ENCODE measurements at places on chromosomes 3 and 15. TPM values are rescaled to one million over a fixed set of nuclear protein-coding genes. Genes with fewer than 3 reads are reported as not detected.

The SHC4 gene
- total RNA-seq, result 8.8 TPM

GRCh38 chr3:188656196-188656982 is 502.4 kb downstream of the LPP start:
- no peak for DNase-seq

GRCh38 chr15:67115586-67115969 is 50.2 kb downstream of the SMAD3 start:
- no peak for DNase-seq

GRCh38 chr3:194283221-194284006 is 67.7 kb downstream of the CPN2 start:
- DNase-seq, result no peak

- DNase-seq, result no peak
Observed at GRCh38 chr3:186682812-186683211, 17.0 kb downstream of the HRG start.

DNA sequence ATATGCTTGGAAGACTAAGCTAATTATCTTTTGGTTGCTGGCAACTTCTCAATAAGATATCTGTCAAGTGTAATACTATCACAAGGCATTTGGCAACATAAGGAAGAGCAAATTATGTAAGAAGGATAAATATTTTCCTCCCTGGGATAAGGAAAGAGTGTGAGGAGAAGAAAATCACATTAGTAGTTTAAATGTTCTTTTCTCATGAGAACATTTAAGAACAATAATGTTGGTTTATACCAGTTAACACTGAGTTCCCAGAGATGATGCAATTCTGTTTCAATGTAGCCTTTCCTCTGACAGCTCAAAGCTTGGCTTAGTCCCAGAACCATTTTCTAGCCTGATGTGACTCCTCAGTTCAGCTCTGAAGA is 66.1 kb upstream of the NPHP3 start:
- DNase-seq, result peak; percentile 75

DNA sequence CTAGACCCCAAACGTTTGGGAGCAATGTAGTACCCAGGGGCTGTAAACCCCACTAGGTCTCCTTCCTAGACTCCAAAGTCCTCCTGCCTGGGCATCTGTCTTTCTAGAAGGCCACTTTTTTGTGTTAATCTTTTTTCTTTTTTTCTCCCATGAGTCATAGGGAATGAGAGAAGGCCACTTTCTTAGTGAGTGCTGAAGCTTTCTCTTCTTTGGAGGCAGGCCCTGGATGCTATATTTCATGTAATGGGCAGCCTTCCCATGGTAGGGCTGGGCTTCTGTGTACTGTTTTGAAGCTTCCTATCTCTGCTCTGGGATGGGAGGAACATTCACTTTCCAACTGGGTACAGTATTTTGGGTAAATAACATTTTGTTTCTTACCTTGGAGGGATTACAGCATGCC is 15.2 kb upstream of the RTP2 start:
- DNase-seq, result no peak

GRCh38 chr3:125634336-125634950 is 39.1 kb upstream of the OSBPL11 start:
- DNase-seq, result no peak

The GOLGA8H gene
- total RNA-seq, result 1.4 TPM

DNA sequence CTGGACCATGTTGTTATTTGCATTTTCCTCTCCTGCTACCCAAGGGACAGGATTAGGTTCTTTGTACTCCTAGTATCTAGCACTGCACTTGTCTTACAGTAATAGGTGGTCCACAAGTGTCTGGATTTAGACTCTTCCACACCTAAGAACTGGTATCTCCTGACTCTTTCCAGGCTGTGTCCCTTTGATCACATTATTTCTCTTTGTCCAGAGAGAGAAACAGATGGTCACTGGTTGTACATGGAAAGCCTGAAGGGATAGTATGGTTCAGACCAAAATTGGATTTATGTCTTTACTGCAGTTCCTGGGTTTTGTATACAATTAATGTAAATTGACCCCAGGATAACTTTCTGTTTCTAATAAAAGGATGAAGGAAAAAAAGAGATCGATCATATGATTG is 64.0 kb downstream of the PDE8A start:
- DNase-seq, result no peak

DNA sequence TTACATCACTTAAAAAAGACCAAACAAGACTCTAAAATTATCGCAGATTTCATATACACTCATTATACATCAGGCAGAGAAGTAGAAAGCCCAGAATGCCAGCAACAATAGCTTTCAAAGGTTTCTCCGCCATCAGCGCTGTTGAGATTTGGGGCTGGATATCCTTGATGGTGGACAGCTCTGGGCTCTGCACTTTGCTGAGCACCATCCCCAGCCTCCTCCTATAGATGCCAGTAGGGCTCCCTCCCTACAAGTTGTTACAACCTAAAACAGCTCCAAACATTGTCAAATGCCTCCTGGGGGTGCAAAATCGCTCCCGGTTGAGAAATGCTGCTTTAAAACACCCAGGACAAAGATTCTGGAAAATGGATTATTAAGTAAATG is 73.5 kb downstream of the ATP10A start:
- no peak for DNase-seq

GRCh38 chr15:85302271-85302670 is 78.1 kb upstream of the AKAP13 start:
- DNase-seq, result no peak

GRCh38 chr3:4889896-4890295 is 89.3 kb upstream of the BHLHE40 start:
- DNase-seq, result no peak

DNA sequence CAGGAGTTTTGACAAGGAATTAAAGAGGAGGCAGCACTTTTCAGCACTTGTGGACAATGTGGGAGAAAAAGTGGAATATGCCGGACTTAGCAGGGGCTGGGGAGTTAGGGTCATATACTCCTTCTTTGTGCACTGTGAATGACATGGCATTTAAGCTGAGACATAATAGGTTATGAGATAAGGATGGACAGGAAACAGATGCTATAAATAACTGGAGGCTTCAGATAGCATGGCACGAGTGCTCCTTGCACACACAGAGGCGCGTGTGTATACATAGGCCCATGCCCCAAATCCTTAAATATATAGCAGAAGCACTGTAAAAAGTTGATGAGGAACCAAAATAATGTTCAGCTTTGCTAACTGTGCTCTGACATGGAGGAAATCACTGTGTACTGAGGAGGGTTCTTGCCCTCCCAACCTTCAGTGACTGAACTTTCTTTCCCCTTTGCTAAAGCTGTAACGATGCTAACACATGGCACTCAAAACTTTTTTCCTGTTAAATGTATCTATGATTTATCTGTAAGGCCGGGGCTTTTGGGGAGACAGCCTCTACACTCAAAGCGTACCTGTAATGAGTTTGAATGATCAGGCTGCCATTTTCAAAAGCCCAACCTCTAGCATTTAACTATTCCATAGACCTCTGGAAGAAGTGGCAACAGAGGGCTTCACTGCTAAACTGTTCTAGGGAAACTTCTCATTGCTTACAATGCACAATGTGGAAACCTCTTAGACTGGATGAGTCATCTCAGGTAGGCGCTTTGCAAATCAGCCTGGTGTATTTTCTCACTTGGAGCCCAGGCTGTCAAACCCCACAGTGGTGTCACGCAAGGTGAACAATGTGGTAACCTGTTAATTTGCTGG is 784.6 kb downstream of the NR2F2 start:
- no peak for DNase-seq

GRCh38 chr3:73473898-73474416 is 150.8 kb downstream of the PDZRN3 start:
- DNase-seq, result no peak

DNA sequence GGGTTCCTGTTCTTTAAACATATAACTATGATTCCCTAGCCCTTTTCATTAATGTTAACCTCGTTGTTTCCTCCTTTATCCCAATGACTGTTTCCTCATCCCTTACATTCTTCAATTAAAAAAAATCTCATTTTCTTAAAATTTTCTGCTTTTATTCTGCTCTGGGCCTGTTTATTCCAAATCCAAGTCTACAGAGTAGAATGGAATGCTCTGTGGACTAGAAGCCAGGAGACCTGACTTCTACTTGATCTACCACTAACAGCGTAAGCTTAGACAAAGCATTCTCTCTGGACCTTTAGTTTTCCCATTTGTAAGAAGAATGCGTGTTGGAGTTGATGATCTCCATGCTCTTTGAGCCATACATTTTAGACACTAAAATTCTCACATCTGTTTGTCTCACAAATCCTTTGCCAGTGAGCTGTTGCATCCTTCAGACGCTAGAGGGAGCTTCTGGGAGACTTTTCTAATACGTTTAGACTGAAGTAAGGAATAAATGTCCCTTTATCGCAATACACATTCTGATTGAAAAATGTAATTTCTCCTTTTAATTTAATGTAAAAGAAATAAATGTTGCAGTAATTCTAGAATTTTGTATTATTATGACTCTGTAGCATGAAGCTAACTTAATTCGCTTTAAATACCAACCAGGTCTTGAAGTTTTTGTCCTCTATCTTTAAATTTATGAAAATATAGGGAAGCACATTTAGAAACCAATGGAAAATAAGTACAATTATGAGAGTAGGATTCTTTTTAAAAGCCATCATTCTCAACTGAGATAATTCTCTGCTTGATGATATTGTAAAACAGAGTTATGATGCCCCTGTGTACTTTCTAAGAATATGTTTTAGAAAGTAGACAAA is 21.7 kb upstream of the GMNC start:
- peak; percentile 26 for DNase-seq

- DNase-seq, result no peak
Observed at GRCh38 chr15:83982748-83983147, 252.8 kb upstream of the GOLGA6L4 start.

The ZNF860 gene
- 9.6 TPM for total RNA-seq

DNA sequence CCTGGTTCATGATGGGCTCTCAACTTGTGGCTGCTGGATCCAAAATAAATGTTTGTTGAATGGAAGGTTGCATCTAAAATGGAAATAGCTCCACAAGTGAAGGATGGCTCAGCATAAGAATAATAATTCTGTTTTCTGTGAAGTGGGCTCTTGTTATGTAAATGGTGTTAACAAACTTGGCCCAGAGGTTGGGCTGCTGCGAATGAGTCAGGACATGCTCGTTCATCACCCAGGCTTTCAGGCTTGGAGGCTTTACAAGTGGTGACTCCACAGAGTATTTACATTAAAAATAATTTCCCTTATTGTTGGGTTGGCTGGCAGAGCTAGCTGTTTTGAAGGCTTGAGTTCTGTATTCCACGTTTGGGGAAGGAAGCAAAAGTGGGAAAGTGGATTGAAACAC is 60.5 kb downstream of the ITGB5 start:
- DNase-seq, result no peak

DNA sequence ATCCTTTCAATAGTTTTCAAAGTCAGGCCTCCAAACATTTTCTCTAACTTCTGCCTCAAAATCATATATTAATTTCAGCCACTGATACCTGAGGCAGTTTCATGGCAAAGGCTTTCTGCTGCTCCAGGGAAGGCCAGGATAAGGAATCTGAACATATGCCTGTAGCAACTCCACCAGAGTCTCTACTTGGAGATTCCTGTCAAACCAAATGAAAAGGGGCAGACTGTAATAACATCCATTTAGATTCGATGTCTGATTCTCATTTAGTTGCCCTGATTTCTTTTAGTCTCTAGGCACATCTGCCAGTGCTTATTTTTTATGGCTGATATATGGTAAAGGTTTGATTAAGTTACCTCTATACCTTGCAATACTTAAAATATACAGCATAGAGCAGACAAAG is 109.6 kb upstream of the ZNF385D start:
- no peak for DNase-seq

DNA sequence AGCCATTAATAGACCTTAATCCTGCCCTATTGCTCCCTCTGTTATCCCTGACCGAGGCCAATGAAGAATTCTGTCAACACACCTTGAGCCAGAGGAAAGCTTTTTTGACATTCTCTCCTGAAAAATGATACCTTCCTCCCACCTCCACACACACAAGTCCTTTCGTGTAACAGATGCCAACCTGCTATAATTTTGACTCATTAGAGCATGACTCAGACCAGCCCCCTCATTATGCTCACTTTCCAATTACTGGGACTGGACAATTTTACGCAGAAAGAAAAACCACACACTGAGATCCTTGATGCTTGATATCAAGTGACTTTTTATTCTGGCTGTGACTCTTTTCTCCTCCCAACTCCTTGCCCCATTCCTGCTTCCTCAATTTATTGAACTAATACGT is 50.9 kb downstream of the LSAMP start:
- no peak for DNase-seq

DNA sequence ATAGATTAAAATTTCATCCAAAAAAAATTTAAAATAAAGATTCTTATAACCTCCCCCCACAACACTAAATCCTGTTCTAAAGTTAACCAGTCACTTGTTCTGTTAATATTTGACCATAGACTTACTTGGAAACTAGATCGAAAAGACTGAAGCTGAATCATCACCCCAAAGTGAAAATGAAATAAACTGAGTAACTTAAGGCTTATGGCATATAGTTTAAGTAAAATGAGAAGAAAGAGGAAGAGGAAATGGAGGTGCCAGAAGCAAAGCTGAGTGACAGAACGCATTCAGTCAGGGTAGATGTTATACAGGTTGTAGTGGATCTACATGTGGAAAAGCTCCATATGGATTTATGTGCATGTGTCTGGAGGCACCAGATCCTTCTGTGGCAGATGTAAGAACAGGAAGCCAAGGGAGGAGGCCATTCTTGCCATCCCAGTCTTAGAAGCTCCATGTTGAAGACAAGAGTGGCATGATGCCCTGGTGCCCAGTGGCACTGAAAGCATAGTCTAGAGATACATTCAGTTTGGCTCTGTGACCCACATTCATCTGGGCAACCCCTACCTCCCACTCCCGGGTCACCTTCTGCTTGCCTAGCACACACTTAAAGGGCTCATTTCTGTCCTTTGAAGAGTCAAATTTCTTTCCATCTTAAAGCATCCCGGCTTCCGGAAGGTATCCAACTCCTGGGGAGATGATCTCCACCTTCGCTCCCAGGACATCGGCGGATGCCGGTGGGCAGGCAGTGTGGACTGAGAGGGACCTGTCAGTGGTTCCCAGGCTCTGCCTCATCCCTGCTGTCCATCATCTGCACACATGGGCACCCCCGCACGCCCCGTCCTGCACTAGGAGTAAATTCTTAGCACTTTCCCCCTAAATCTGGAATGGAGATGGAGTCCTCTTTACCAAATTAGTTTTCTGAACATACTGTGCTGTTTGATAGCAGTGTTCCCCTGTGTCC is 90.8 kb downstream of the NEO1 start:
- DNase-seq, result no peak

The SEMA6D gene
- 35.6 TPM for total RNA-seq

- DNase-seq, result no peak
Observed at GRCh38 chr3:30737743-30738499, 131.5 kb downstream of the TGFBR2 start.

GRCh38 chr3:155912090-155912489 is 41.6 kb downstream of the GMPS start:
- no peak for DNase-seq

DNA sequence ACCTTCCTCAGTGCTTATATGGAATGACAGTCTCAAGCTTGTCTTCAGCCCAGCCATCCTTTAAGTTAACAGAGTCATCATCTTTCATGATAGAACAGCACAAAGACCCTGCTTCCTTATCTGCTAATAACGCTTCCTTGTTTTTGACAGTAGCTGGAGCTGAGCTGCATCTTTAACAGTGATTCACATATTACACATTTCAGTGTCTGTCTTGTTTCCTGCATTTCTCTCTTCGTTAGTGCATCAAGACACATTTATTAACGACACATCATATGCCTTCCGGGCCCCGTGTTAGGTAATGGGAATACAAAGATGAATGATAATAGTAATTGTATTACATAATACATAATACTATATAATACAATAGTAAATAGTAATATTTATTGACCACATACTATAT is 30.2 kb upstream of the GREM1 start:
- no peak for DNase-seq

The CADM2 gene
- total RNA-seq, result 2.7 TPM
